T-helper 2 cell treated with Interferon-gamma antibody and Interleukin-4, amounts not matched to agents 5 μg/mL and 100 μg/mL, for 36 hours (primary cell): ENCODE measurements at places on chromosomes 6 and 20.

- DNase-seq: no peak
Observed at GRCh38 chr20:23374441-23374840, 12.5 kb downstream of the GZF1 start.

GRCh38 chr6:34509782-34510181, 43.9 kb downstream of the PACSIN1 start:
- no peak for DNase-seq

DNA sequence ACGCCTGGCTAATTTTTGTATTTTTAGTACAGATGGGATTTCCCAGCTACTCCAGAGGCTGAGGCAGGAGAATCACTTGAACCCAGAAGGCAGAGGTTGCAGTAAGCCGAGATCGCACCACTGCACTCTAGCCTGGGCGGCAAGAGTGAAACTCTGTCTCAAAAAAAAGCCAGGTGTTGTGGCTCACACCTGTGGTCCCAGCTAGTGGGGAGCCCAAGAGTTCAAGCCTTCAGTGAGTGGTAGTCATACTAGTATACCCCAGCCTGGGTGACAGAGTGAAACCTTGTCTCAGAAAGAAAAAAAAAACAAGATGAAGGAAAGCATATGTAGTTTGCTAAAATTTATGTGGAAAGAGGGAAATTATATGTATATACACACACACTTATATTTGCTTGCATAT, 20.0 kb upstream of the POU5F1 start:
- no peak for DNase-seq

DNA sequence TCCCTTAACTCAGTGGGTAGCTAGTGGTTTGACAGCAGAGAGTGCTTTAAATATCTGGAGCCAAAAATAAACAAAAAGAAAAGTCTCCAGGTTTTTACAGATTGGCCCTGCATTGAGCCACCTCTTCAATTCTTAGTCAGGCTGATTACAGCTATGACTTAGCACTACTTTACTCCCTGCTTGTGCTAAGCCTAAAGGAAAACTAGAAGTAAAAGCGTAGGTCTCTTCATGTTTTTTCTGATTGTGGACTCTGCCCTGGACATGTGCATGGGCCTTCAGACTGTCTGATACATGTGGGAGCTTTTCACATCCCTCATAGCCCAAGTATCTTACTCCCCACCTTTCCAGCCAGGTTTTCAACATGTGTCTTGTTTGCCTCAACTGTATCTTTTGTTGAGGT, 33.3 kb downstream of the KPNA5 start:
- DNase-seq: no peak

DNA sequence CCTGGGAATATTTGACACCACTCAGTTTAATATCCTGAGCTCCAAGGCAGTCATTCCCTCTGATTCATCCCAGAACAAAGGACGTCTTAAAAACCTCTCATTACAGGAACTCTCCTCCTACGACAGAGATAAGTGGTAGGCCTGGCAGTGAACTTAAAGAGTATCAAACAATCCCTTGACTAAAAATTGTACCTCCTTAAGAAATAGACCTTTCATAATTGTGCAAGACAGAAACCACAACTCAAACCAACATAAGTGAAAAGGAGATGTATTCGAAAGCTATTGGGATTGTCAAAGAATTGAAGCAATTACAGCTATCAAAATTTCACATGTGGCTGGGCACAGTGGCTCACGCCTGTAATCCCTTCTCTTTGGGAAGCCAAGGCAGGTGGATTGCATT, 19.1 kb upstream of the BNIP5 start:
- DNase-seq: no peak

DNA sequence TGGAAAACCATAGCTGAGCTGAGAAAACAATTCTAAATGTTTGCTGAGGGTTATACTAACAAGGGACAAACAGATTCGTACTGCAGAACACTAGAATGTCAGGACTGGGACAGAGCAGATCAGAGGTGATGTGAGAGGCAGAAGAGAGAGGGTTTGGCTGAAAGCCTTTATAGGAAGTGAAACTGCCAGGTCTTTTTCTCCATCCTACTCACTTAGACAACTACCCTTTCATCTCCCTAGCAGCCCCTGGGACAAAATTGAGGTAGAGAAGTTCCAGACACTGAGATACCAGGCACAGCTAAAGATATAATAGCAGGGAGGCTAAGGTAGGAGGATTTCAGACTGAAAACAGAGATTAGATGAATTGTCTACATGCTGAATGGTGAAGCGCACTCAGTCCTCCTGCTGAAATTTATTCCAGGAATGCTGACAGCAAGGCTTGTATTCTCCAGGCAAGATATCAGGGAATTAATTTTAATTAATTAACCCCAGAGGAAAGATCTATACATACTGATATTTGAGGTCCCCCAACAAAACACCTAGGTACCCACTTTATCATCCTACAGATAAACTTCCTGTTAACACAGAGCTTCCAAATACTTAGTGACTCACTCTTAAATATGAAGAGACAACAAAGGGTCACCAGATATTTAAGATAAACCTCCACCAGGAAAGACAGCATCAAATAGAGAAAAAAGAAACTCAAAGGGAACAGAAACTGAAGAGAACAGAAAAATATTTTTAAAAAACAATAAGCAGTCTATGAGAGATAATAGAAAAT, 12.6 kb upstream of the EIF2S2 start:
- DNase-seq: no peak

DNA sequence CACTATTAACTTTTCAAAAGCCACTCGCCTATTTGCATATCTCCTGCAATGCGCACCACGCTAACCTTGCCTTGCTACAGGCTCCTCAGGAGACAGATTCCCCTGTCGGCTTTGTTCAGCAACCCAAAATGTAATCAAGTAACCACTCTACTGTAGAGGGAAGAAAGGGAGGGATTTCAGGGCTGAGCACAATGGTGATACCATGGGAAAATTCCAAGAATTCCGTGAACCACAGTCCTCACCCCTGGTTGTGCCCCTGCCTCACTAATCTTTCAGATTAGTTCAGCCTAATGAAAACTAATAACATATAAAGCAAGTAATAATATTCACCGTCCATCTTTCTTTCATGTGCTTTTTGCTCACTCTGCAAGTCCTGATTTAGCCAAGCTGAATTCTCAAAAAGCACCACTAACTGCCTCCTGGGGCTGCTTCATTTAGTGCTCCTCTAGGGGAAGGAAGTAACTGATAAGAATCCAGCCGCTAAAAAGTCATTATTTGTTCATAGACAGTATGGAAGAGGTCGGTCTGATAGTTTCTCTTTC, 6.6 kb downstream of the CITED2 start:
- DNase-seq: no peak
